ENCODE measurements at places on chromosomes 16 and 17.

DNA sequence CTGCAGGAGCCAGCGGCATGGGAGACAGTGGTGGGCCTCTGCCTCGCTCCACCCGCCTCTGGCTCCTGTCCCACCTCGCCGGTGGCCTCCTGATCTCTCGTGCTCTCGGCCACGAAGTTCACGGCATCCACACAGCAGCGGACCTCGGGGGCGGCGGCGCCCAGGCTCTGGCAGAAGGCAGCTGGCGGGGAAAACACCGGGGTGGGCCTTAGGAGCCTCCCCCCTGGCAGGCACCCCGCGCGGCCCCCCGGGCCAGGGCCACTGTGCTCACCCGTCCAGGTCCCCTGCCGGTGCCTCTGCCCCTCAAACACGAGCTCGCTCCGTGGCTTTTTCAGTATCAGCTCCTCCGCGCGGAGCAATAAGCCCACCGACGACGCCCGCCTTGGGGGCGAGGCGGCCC lies 409 bp upstream of the C17orf107 start:
- DNase-seq: no peak

GRCh38 chr16:30112197-30113030 lies 923 bp downstream of the GDPD3 start:
- DNase-seq: peak; percentile 60

DNA sequence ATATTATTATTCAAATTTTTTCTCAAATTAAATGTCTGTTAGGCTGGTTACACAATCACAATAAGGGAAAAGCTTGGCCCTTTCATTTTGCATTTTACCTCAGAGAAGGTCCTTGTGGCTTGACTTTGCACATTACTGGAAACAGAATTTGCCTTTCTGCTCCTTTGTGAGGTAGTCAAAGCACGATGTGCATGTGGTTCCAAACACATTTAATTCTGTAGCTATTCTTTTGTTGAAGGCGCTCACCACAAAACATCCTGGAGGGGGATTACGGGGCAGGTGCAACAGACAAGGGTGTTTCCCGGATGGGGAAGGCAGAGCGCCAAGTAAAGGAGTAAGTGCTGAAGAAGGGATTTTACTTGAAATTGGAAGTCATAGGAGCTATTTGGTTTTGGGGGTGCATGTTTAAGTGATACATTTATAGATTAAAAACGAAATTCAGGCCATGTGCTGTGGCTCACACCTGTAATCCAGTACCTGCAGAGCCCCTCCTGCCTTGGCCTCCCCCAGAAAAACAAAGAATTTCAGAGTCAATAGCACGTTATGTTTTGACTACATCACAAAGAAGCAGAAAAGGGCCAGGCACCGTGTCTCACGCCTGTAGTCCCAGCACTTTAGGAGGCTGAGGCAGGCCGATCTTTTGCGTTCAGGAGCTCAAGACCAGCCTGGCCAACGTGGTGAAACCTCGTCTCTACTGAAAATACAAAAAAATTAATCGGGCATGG lies 31.2 kb upstream of the TENT4B start:
- no peak for DNase-seq

DNA sequence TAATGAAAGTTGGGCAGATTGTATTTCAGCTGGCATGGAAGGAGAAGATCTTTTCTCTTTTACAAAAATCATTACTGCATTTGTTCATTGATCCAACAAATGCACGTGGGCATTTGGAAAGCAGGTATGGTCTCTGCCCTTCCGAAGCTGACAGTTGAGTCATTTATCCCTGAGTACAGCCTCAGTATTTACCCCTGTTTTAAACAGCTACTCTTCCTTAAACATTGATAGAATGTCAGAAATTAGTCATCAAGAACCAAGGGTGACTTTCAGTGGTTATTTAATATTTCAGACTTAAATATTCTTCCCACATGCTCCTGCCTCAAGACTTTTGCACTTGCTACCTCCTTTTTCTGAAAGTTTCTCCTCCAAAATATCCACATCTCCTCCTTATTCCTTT lies 226.7 kb upstream of the HSBP1 start:
- DNase-seq: no peak

DNA sequence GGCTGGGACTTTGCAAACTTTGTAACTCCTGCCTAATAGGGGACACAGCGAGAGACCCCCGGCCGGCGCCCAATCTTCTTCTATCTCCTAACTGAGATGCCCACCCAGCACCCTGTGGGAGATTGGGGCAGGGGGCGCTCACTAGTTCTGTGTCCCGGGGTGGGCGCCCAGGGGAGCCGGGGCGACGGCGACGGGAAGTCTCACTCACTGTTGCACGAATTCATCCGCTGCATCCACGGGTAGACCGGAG lies 3.9 kb upstream of the HOXB5 start:
- DNase-seq: no peak

- DNase-seq: no peak
Observed at GRCh38 chr16:69706256-69706974, 19.9 kb downstream of the NQO1 start.

GRCh38 chr16:25692742-25693508 lies 1.2 kb downstream of the HS3ST4 start:
- no peak for DNase-seq

DNA sequence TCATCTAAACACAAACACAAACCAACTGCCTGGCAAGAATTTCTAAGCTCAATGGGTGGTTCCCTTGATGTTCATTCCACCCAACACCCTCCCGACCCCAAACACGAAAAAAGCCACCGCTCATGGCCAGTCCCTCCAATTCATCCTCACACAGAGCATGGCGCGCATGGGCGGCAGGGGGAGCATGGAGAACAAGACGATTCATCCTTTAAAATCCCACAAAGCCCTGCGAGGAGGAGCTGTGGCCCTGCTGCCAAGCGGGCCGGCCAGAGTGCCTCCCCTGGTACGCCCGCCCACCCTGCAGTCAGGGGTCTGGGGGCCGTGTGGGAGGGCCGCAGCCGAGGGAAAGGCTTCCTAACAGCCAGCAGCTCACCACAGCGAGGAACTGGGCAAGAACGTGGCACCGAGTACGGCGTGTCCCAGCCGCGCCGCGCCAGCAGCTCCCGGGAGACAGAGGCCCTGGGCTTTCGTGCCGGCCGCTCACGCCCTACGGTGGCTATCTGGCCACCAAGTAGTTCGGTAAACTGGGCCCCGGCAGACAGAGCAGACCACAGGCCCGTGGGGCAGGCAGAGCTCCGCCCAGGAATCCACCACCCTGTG lies 60.9 kb downstream of the KLHDC4 start:
- DNase-seq: peak; percentile 71

- peak; percentile 96 for DNase-seq
Observed at GRCh38 chr17:74677558-74678466, 34.9 kb downstream of the CD300LF start.

DNA sequence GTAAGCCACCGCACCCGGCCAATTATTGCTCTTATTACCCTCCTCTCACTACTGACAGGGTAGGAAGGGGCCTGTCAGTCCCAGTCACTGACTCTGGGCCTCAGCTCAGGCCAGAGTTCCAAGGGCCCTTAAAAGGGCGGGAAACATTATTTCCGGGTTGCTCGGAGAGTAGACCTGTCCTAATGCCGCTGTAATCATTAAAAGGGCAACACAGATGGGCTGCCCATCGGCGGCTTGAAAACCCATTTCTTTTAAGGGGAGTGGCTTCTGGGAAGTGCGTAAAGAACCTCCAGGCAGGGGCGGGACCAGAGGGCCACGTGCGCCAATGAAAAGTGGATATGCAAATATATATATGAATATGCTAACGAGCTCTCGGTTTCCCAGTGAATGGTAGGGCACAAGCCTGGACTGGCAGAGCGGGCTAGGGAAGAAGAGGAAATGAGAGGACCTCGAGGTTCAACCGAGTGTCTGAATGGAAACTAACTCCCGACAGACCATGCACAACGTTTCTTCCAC lies 26.6 kb downstream of the PIPOX start:
- no peak for DNase-seq

DNA sequence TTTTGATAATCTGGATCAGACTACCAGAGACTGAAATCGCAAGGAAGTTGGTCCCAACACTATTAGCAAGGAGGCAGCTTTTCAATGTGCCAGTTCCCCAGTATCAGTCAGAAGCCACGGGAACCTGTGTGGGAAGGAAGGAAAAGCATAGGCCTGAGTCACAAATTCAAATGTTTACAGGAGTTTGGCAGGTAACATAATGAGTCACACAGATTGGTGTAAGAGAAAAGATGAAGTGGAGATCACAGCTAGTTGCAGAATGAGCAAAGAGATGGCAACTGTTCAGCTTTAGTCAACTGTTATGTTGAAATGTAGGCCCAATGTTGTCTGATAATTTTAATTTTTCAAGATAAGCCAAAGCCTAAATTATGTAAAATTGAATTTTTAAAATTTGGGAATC lies 28.1 kb upstream of the ITGA2B start:
- no peak for DNase-seq

- DNase-seq: no peak
Observed at GRCh38 chr16:11627292-11627663, 40.6 kb upstream of the LITAF start.

GRCh38 chr16:57815987-57816745 lies 13.9 kb upstream of the KIFC3 start:
- DNase-seq: no peak

- no peak for DNase-seq
Observed at GRCh38 chr16:23771642-23772041, 16.8 kb downstream of the CHP2 start.

GRCh38 chr17:82449131-82449882 lies 1.2 kb downstream of the CYBC1 start:
- DNase-seq: no peak

DNA sequence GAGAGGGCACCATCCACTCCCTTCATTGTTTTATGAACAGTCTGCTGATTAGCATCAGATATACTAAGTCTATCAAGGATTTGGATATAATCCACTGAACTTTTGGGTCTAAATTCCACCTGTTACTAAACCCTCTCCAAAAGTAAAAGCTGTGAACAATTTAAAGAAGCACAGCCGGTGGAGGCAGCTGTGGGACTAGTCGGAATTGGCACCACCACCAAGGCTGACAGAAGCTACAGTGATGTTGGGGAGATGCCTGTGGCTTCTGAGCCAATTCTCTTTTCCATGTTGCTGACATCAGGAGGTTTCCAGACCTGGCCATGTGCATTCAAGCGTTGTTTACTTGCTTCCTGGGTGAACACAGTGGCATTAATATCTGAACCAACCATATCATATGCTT lies 679.0 kb upstream of the CA10 start:
- DNase-seq: no peak

- DNase-seq: no peak
Observed at GRCh38 chr17:9224485-9224884, 203.2 kb downstream of the NTN1 start.

- DNase-seq: no peak
Observed at GRCh38 chr17:40430272-40431230, 12.7 kb upstream of the IGFBP4 start.

GRCh38 chr16:67305216-67306071 lies 21.1 kb downstream of the KCTD19 start:
- DNase-seq: no peak

- DNase-seq: no peak
Observed at GRCh38 chr16:305916-306626, 23.1 kb downstream of the PDIA2 start.

- DNase-seq: no peak
Observed at GRCh38 chr17:37796076-37796475, 51.2 kb upstream of the HNF1B start.

GRCh38 chr17:38743556-38744171 lies 4.5 kb downstream of the PCGF2 start:
- DNase-seq: no peak

- DNase-seq: no peak
Observed at GRCh38 chr17:48453447-48453846, 23.4 kb upstream of the SKAP1 start.
